Stimulated activated CD8-positive, alpha-beta memory T cell treated with anti-CD3 and anti-CD28 coated beads, Interleukin-7, amount 100 ng/mL, for 1 hour (primary cell): ENCODE measurements at places on chromosomes 5 and 9.

- DNase-seq = no peak
Measured at GRCh38 chr9:70152350-70152749, 106.4 kb upstream of the SMC5 start.

DNA sequence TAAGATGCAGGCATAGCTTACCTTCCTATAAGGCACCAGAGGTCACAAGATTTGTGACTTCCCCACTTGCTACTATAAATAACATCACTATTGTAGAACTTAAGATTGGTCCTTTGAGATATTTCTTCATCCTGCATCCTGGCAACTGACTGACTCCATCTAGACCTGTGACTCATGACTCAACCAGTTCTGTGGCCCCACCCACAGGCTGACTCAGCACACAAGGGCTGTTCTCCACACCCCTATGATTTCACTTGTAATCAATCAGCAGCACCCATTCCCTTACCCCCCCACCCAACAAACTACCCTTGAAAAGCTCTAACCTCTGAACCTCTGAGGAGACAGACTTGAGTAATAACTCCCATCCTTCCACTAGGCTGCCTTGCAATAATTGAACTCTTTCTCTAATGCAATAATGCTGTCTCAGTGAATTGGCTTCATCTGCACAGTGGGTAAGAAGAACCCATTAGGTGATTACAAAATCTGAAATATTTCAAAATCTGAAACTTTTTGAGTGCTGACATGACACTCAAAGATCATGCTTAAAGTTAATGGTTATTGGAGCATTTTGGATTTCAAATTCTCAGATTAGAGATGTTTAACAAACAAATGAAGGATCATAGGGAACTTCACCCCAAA lies 296.7 kb downstream of the ARL15 start:
- no peak for DNase-seq

GRCh38 chr5:58383448-58383847 lies 76.4 kb downstream of the PLK2 start:
- DNase-seq = no peak

DNA sequence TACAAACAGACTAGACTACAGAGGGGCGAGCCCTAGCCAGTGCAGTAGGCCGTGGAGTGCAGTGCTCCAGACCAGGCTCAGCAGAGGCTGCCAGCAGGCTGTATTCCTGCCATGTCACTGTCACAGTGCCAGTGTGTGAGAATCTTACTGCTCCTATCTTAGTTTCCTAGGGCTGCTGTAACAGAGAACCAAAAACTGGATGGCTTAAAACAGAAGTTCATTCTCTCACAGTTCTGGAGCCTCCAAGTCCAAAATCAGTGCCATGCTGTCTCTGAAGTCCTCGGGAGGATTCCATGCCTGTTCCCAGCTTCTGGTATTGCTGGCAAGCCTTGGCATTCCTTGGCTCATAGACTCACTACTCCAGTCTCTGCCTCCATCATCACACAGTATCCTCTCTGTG lies 75.0 kb upstream of the SAP30L start:
- no peak for DNase-seq

- DNase-seq = no peak
Measured at GRCh38 chr5:84382363-84383295, 2.1 kb downstream of the EDIL3 start.

DNA sequence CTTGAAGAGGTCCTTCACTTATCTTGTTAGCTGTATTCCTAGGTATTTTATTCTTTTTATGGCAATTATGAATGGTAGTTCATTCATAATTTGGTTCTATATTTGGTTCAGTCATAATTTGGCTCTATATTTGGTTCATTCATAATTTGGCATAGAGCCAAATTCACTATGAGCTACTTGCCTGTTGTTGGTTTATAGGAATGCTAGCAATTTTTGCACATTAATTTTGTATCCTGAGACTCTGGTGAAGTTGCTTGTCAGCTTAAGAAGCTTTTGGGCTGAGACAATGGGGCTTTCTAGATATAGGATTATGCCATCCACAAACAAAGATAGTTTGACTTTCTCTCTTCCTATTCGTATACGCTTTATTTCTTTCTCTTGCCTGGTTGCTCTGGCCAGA lies 142.2 kb downstream of the PLCXD3 start:
- DNase-seq = no peak

DNA sequence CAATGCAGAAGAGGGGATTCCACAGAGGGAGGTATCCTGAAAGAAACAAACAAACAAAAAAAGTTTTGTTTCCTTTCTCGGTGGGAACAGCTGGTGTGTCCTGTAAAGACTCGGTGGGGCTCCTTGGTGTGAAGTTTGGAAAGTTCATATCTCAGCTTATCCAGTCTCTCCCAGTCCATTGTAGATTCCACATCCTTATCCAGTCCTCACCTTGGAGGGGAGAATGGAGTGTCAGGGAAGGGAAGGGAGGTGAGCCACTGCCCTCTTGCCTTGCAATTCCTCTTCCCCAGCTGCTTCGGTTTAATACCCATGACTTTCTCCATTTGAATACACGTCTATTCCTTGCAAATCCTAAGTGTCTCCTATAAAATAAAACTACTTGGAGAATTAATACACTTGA lies 234.5 kb downstream of the NFIB start:
- no peak for DNase-seq

DNA sequence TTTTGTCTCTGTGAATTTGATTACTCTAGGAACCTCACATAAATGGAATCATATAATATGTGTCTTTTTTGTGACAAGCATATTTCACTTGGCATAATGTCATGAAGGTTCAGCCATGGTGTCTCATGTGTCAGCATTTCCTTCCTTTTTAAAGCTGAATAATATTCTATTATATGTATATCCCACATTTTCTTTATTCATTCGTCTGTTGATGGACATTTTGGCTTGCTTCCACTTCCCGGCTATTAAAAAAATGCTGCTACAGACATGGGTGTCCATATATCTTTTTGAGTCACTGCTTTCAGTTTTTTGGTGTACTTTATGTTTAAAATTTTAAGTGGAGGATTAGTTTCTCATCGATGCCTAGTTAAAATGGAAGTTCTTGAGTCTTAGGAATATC lies 59.8 kb upstream of the C5orf63 start:
- DNase-seq = no peak

DNA sequence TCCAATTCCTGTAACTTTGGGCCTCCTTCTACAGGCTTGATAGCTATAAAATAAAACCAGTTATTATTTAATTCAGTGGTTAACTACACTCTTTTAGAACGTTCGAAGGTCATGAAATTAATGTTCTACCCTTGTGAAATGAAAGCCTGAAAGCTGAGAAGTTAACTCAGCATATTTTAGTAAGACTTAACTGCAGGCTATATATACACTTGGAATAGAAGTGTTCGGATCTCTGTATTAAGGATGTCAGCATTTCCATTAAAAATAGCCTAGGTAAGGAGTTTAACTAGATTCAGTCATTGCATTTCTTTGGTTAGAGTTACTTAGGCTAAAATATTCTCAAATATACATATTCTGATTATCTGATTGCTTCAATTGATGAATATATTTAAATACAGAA lies 229.2 kb downstream of the MRPS30 start:
- no peak for DNase-seq

DNA sequence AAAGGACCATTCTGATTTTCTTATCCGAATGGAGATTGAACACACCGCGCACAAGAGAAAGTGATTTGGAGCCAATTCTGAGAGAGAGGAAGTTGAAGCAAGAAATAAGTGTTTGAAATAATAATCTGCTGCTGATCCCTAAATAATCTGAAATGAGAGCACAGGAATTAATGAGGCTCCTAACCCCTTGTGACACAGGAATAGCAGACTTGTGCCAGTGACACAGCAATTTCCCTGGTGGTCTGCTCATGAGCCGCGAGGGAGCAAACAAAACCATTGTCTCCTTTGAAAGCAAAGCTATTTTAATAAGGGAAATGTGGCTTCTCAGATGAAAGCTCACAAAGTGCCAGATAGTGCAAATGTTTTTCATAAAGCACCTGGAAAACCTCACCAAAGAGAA lies 936.1 kb upstream of the WWC1 start:
- no peak for DNase-seq

DNA sequence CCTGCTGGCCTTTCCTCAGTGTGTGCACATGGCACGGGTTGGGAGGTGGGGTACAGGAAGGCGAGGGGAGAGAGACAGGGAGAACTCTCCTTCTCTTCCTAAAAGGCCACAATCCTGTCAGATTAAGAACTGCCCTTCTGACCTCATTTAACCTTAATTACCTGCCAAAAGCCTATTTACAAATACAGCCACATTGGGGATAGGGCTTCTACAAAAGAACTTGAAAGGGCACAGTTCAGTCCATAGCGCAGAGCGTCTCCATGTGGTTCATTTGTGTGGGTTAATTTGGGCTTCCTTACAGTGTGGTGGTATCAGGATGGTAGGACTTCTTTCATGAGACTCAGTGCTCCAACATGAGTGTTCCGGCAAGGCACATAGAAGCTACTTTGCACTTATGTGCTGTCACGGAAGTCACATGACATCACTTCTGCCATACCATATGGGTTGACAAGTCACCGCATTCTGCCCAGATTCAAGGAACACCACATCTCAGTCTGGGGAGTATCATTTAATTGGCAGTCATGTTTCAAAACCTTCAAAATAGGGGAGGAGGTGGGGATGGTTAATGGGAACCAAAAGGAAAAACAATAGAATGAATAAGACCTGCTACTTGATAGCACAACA lies 46.8 kb downstream of the NLN start:
- DNase-seq = no peak
